Neural cell (in vitro differentiated cells): ENCODE measurements at places on chromosomes 6 and 20. TPM values are rescaled to one million over a fixed set of nuclear protein-coding genes. Genes with fewer than 3 reads are reported as not detected.

KCNQ5 gene
- polyA plus RNA-seq, result 0.10 and 0.30 TPM in 2 replicates

INSM1 gene
- 8.6 and 9.4 TPM in 2 replicates for polyA plus RNA-seq

SMLR1 gene
- not detected in 2 replicates for polyA plus RNA-seq

CST2 gene
- not detected in 2 replicates for polyA plus RNA-seq

TNXB gene
- polyA plus RNA-seq, result 3.3 and 3.6 TPM in 2 replicates
